Inflammatory macrophage (primary cell): ENCODE measurements at places on chromosomes 3 and 15.

DNA sequence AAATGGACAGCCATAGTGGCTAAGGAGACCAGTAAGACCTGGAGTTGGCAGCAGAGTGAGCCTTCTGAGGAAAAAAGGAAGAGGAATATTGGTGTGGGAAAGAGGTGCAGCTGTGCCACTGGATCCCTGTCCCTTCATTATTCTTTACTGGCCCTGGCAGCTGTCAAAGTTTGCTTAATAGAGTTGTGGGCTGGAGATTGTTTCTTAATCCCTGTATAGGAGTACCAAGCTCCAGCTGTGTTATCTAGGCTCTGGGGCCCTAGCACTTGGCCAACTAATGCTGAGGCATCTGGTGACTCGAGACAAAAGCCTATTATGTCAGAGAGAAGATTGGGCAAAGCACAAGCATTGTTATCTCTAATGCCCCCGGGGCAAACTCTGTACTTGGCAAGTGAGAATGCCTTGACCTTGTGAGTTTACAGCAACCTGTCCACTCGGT, 61.4 kb downstream of the ZNF609 start:
- peak; percentile 50 for DNase-seq

DNA sequence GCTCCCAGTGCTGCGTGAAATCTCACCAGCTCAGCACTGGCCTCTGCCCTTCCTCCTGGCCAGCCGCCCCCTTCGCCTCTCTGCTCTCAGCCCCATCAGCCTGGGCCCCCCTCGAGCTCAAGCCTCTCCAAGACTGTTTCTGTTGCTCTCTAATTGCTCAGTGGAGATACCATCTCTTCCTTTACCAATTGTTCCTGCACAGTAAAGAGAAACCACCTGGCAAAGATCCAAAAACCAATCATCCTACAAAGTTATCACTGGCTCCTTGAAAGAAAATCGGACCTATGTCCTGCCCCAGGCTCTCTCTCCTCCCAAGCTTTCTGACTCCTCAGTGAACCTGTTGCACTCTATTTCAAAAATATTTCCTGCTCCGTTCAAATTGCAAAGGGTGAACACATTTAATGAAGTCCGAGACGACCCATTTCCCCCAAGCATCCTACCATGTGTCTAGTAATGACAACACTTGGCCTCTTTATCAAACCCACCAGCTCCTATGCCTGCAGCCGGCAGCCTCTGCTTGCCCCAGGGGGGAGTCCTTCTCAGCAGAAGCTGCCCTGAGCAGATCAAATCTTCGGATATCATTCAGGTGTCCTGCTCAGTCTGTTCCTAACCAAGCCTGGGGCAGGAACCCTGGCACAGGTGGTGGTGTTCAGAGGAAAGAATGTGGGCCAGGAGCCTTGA, 53.7 kb upstream of the FAM174B start:
- DNase-seq = no peak

DNA sequence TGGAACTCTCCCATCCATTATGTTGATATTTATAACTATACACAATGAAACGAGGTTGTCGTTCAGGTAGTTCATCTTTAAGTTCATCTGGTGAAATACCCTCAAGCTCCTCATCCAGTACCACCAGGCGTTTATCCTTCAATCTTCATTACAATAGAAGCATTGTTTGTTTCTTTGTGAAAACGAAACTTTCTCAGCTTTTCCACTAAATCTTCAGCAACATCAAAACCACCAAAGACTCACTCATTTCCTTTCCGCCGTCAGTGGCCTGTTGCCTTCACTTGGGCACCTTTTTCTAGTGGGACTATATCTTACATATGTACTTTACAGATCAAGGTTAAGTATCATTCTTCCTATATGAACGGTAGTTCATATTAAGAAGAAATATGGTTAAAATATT, 44.1 kb upstream of the TFG start:
- DNase-seq = no peak

DNA sequence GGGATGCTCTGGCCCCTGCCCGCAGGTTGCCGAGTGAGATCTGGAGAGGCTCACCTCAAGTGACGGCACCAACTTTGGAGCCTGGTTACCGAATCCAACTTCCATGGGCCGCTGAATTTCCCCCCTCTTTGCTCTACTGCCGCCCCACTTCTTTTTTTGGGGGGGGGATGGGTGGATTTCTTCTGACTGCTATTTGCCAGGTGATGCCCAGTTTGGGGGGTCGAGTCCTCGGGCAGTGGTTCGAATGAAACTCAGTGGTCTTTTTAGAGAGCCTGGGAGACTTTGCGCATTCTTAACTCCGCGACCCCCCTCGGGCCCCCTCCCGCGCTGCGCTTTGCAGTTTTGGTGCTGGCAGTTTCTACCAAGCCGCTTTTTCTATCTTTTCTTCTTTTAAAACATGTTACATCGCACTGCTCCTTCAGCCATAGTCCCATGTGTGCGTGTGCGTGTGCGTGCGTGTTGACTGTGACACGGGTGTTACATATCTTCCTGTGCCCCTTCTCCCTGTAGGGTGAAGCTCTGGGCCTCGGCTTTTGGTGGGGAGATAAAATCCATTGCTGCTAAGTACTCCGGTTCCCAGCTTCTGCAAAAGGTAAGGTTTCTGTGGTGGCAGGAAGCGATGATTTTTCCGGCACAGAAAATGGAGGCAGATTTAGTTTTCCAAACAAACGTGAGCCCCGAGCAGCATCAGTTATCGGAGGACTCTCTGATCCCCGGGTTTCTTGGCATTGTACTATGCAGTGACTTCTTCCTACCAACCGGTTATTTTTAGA, 837 bp downstream of the CACNA2D3 start:
- DNase-seq = no peak

- no peak for DNase-seq
Measured at GRCh38 chr3:183898028-183898431, 13.3 kb upstream of the PARL start.

DNA sequence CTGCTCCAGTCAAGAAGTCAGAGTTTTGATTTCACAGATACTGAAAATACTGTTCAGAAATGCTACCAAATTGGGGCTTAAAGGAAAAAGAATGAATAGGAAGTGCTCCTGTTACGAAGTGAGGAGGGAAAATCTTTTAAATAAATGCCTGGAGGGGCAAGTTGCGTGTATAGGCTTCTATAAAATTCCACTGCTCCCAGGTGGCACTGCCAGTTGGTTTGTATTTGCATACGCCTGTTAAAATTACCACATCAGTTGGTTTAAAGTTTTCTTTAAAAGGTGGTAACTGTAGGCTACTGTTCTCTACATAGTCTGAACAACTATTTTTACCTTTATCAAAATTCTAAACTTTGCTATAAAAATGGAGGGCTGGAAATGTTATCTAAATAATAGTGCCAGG, 123.5 kb downstream of the DLG1 start:
- DNase-seq = no peak

DNA sequence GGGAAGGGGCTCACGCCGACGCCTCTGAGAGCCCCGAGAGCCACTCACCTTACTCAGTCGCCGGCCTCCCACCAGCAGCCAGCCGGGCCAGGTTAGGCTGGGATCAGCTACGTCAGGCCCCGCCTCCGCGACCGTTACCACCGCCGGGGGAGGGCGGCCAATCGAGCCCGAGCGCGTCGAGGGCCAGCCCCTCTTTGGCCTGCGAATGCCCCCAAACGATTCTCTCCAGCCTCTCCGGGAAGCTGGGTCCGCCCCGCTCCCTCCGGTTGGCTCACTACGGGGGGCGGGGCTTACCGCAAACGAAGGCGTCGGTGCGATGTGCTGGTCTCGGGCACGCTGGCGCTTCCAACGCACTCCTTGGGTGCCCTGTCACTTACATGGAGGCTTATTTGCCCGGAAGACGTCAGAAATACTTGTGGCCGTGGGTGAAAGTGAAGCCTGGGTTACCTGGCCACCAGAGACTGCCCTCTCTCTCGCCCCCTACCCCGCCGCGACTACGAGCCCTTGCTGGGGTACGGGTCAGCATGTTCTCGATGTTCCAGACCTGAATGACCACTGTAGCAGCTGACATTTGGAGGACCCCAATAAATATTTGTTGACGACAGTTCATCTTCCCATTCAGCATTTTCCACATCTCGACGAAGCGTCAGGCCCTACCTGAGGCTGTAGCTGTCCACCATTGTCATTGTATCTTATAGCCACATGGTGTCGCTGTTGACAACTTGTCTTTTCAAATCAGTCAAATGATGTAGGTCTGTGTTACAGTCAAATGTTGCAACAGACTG, at the start of gene CEP70:
TSS of gene CEP70 (minus strand) at position 111 of the 785 bp plus-strand sequence. CDS start 21,333 bp downstream, outside the sequence.
- DNase-seq = peak; percentile 94

- no peak for DNase-seq
Measured at GRCh38 chr3:12869035-12869621, 27.8 kb upstream of the RPL32 start.

DNA sequence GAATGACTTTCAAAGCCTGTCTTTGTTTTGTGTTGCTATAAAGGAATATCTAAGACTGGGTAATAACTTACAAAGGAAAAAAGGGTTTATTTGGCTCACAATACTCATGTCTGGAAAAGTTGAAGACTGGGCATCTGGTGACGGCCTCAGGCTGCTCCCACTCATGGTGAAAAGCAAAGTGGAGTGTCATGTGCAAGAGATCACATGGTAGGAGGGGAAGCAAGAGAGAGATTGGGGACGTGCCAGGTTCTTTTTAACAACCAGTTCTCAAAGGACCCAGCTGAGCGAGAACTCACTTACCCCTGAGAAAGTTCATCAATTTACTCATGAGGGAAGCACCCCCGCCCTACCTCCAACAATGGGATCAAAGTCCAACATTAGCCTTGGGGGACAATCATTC, 929.4 kb downstream of the ROBO1 start:
- no peak for DNase-seq

DNA sequence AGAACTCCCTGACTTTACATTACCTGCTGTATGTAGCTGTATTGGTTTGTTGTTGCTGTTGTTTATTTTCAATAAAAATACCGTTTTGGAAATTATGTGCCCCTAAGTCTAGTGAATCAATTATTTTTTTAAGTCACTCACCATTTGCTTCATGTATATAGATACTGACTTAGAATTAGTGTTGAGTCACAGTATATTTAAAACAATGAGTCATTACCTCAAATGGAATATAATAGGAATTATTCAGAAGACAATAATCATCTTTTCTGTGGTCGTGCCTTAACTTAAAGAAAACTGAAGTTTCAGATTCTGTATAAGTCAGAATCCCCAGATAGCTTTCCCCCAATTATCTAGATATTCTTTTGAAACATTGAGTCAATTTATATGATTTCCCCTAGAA, 21.0 kb upstream of the ALDH1A2 start:
- no peak for DNase-seq

DNA sequence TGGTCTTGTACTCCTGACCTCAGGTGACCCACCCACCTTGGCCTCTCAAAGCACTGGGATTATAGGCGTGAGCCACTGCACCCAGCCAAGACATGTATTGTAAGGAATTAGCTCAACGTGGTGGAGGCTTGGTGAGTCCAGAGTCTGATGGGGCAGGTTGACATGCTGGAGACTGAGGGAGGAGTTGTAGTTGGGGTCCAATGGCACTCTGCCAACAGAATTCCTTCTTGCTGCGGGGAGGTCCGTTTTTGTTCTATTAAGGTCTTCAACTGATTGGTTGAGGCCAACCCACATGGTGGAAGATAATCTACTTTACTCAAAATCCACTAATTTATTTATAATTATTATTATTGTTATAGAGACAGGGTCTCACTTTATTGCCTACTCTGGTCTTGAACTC, 30.1 kb downstream of the PLA2G4D start:
- no peak for DNase-seq

GRCh38 chr3:121819236-121819635, 15.6 kb downstream of the IQCB1 start:
- no peak for DNase-seq

GRCh38 chr15:91444656-91445055, 344.6 kb downstream of the SV2B start:
- no peak for DNase-seq

- no peak for DNase-seq
Measured at GRCh38 chr3:111803123-111803593, 55.9 kb upstream of the PHLDB2 start.

GRCh38 chr15:22844421-22845288, 6.2 kb downstream of the NIPA2 start:
- no peak for DNase-seq

- peak; percentile 19 for DNase-seq
Measured at GRCh38 chr15:21271566-21271965, 168.7 kb downstream of the POTEB3 start.

- no peak for DNase-seq
Measured at GRCh38 chr3:78049521-78049920, 1009.6 kb downstream of the ROBO2 start.

- no peak for DNase-seq
Measured at GRCh38 chr15:41827290-41827879, 507 bp upstream of the JMJD7 start.

DNA sequence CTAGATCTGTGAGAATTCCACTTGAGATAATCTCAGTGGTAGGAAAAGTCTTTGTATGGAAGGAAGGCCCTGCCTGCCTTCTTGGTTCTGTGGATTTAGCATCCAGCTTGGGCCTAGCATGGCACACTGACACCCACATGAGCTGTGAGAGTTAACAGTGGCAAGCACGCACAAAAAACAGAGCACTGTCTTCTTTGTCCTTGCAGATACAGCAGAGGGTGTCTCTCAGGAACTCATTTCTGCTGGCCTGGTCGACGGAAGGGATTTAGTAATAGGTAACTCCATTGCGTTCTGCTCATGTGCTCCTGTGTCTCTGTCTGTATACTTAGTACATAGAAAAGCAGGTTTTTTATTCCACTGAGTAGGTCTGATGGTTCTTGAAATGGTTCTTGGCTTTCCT, 14.4 kb upstream of the SLC22A13 start:
- no peak for DNase-seq

DNA sequence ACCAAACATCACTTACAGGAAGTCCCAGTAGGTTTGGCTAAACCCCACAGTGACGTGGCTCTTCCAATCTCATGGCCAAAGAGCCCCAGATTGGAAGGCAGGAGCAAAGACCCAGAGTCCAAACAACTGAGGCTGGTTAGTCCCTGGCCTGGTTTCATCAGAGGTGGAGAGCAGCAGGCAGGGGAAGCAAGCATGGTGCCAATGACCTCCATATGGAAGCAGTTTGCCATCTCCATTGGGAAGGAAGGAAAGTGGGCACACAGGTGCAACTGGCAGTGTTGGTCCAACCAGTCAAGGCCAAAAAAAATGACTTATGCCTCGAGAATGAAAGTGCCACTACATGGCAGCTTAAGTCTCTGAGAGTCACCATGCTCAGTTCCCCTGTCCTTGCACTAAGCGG, 175.9 kb downstream of the NTRK3 start:
- no peak for DNase-seq

DNA sequence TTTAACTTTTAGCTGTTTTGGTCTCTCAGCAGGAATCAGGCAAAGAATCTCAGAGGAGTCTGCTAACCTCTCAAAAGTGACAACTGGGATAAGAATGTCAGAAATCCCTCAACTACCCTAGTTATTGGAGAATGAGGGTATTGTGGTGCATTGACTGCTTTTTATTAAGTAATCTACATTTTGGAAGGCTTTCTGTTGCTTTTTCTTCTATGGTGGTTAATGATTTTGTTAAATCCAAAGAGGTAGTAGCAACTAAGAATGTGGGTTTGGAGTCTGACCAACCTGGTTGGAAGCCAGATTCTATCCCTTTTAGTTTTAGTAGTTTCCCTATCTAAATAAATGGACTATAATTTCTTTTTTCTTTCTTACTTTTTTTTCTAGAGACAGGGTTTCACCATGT, 94.7 kb upstream of the RNF7 start:
- no peak for DNase-seq

- no peak for DNase-seq
Measured at GRCh38 chr3:181173227-181173626, 183.7 kb upstream of the DNAJC19 start.
